ENCODE measurements at places on chromosomes 16 and 17.

DNA sequence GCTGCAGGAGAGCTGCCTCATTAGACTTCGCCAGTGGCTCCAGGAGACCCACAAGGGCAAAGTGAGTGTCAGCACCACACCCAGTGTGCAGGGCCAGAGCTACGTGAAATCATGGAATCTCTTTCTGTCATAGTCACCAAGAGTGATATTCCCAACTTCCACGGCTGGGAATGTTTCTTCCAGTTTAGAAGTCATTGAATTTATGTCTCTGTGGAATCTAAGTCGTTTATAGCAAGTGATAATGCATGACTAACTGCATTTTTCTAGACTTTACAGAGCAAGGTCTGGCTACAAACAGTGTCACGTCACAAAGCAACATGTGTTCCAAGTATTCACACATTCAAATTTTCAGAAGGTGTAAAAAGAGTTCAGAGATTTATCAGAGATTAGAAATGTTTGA is 55.5 kb downstream of the SEC14L1 start:
- no peak for DNase-seq

GRCh38 chr17:61647047-61647446 is 56.0 kb upstream of the NACA2 start:
- DNase-seq, result no peak

GRCh38 chr17:17156511-17156910 is 49.6 kb downstream of the PLD6 start:
- DNase-seq, result no peak

DNA sequence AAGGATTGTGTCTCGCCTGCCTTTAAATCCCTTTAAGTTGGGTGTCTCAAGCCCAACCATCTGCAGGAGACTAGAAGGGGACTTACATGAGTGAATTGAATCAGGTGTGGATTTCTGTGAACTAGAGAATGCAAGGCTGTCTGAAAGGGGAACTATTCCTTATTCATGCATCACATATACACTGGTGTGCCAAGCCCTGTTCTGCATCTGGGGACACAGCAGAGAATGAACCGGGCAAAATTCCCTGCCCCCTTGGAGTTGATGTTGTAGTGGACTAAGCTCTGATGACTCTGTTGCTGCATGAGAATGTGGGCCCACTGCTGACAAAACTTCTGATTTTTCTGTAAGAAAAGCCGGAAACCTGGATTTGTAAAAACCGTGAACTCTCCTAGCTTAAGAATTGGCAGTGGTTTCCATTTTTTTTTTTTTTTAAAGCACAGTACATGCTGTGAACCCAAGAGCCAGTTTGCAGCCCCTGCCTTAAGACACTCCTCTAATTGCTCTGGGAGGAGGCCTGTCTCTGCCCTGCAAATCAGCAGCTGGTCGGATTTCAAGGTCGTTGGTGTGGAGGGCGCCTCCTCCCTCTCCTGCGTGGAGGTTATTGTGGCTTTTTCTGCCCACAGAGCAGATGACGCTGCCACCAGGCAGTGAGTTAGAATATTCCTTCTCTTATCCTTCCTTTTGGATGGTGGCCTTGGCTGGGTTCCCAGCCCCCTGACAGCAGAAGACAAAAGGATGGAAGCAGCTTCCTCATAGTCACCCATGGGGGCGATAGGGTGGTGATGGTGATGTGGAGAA is 131.0 kb downstream of the PRKCB start:
- DNase-seq, result no peak

- no peak for DNase-seq
Observed at GRCh38 chr16:29983420-29984136, 9.9 kb downstream of the TAOK2 start.

- DNase-seq, result no peak
Observed at GRCh38 chr16:59305850-59306249, 571.7 kb upstream of the GOT2 start.

DNA sequence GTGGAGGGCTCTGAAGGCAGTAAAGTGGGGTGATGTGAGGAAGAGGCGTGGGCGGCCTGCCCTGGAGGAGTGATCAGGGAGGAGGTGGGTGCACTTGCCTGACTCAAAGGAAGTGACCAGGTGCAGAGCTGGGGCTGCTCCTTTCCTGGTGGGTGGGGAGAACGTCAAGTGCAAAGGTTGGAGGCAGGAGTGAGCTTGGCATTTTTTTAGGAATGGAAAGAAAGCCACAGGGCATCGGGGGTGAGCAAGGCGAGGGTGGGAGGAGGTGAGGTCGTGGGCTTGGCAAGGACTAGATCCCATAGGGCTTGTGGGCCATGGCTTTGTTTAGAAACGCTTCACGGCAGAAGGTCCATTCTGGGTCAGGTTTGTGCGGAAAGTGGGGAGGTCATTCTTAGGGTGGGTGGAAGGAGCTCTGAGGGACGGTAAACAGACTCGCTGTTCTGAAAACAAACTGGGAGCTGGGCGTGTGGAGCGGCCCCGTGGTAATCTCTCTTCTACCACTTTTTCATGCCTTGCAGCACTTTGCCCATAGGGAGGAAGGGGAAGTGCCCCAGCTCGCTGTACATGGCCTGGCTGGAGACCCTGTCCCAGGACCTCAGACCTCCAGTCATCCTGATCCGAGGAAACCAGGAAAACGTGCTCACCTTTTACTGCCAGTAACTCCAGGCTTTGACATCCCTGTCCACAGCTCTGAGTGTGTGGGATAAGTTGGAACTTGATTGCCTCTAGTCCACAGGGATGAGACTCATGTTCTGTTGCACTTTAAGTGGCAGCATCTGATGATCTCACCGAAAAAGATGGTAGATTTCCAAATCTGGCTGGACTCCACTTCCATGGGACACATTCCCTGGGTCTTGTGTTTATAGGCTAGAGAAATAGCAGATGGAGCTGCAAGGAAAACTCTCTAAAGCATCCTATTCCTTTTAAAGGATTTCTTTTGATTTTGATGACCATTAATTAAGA is 18.9 kb upstream of the HERPUD1 start:
- DNase-seq, result no peak

Data from activated CD4-positive, alpha-beta T cell treated with anti-CD3 and anti-CD28 coated beads for 1 hour (primary cell).